ENCODE measurements at places on chromosomes 5 and 9.

DNA sequence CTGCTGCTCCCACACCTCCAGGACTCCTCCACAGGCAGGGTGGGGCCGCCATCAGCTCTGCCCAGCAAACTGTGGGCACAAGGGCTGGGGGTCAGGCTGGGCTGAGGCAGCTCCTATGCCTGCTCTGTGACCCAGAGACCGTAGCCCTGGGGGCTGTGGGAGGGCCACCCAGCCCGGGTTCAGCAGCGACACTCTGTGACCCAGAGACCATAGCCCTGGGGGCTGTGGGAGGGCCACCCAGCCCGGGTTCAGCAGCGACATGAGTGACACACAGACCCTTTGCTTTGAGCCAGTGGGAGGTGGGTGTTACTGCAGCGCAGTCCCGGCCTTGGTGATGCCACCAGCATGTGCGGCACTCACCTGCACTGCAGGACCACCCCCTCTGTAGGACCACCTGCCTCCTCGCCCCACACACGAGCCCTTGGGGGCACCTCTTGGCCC, 118.9 kb upstream of the LPCAT1 start:
- no peak for DNase-seq

DNA sequence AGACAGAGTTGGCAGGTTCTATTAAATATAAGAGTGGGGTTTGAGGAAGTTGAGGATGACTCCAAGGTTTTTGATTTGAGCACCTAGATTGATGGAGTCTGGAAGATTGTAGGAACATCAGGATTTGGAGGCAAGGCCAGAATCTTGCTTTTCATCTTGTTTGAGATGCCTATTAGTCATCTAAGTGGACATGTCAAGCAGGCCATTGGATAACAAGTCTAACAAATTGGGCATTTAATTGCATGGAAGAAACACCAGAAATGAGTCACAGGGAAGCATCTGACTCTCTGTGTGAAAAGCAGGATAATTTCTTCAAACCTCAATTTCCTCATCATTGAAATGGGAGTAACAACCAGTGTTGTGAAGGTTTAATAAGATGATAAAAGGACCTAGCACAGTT, 53.3 kb upstream of the ARL15 start:
- DNase-seq: no peak

- no peak for DNase-seq
Observed at GRCh38 chr9:90921969-90922368, 120.3 kb downstream of the SYK start.

DNA sequence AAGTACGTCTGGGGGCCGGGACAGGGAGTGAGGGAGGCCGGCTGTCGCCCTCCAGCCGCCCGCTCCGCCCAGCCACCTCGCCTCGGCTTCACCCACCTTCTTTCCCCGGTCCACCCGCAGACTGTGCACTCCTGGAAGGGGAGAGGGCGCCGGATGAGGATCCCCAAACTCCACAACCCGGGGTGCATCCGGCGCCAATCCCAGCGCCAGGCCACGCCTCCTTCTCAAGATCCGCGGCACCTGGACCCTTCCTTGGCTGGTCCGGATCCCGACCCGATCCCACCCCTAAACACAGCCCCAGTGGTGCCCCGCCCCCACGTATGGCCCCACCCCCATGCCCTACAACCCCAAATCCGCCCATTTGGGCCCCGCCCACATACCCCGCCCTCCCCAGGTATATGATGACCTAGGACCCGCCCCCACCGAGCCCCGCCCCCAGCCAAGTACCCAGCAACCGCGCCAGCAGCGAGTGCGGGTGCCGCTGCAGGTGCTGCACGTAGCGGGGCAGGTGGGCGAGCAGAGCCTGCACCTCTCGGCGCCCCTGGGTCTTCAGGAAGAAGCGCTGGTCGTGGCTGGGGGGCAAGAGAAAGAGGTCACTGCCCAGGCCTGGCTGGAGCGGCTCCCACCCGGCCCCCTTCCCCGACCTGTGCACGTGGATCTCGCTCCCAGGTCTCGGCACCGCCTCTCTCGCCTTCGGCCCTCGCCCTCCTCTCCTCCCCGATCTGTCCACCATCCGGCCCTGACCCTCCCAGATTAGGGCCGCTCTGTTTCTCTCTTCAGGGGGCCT, 3.2 kb downstream of the PIP5KL1 start:
- peak; percentile 99 for DNase-seq

- peak; percentile 66 for DNase-seq
Observed at GRCh38 chr5:136228136-136228757, 35.3 kb upstream of the SMIM32 start.

DNA sequence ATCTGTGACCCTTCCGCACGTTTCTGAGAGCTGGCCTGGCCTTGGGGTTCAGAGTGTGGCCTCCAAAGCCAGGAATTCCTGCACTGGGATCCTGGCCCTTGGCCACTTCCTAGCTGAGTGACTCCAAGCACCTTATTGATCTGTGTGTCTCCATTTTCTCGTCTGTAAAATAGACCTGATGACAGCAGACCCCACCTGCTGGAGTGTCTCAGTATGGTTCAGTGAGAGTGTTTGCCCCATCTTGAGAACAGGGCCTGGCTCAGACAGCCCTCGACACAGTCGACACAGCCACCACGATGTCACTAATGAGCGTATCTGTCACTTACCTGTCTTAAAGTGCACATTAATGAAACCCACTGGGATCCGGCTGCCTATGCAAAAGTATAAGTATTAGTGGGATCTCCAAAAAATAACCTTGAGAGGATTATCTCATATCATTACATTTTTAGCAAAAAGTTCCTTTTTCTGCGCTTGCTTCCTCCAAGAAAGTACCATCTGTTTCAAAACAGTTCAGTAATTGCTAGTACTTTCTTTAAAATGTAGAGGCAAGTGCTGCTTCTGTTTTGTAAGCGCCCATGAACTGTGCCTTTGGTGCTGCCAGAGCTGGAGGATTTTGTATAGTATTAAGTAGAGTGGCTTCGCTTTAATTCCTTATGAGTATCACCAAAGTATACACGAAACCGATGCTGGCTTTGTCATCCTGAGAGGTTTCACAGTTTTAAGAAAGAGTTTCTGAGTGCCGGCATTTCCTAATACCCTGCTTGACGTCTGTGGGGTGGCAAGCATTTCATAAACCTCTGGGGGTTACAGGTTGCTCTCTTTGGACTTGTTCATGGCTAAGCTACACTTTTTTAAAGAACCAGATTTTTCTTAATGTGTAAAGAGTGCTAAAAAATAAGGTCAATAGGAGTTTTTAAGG, 31.7 kb downstream of the UBE2QL1 start:
- DNase-seq: peak; percentile 63

All from endodermal cell (in vitro differentiated cells).